Eye (tissue), 1 donor: ENCODE measurements at places on chromosomes 11 and 22.
A peak's percentile ranks its signal among the peaks of the same experiment; 100 is the strongest.

DNA sequence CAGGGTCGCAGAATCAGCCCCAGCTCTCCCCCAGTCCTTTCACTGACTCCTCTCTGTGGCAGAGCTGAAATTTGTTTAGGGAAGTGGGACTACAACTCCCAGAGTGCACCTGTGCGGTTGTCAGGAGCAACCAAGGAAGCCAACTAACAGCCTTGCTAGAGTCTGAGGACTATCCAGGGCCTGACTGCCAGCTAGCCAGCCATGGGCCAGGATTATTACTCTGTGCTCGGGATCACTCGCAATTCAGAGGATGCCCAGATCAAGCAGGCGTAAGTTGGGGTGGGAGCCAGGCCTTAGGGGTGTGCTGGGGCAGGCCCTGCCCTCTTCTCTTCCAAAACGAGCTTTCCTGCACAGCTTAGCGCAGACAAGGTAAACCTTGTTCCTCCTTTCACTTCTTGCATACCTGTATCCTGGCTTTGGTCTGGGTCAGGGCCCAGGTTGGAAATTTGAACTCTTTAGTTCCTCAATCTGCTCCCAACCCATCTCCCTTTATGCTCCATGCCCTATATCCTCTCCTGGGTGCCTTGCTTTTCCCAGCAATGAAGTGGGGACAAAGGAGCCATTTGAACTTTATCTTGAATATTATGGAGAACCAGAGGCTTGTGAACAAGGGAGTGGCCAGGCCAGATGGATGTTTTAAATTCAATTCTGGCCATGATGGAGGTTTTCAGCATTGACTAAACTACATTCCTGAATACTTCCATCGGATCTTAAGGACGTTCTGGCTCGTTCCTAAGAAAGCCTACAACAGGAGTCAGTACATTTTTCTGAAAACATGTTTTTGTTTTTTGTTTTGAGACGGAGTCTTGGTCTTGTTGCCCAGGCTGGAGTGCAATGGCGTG, at the start of gene DNAJB13:
DNAJB13 (plus strand) TSS at position 158 of the 842 bp plus-strand sequence; CDS start at position 202, 44 bp downstream.
- peak; percentile 87 for DNase-seq

GRCh38 chr11:11841116-11841722, 553 bp upstream of the USP47 start:
- peak; percentile 84 for DNase-seq

DNA sequence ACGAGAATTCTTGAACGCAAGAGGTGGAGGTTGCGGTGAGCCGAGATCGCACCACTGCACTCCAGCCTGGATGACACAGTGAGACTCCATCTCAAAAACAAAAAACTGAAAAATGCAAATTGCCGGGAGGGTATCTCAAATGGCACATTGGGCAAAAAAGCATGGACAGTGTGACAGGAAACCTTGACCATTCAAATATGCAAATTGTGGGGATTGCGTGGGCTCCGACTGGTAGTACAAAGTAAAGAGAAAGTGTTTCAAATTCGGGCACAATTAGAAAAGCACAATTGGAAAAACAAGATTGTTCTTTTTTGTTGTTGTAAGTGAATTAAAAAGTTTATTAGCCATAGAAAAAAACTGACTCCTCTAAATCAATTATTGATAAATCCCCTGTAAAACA, 56.7 kb upstream of the NUP160 start:
- no peak for DNase-seq

GRCh38 chr11:120867988-120868387, 155.9 kb upstream of the TBCEL start:
- DNase-seq, result no peak

DNA sequence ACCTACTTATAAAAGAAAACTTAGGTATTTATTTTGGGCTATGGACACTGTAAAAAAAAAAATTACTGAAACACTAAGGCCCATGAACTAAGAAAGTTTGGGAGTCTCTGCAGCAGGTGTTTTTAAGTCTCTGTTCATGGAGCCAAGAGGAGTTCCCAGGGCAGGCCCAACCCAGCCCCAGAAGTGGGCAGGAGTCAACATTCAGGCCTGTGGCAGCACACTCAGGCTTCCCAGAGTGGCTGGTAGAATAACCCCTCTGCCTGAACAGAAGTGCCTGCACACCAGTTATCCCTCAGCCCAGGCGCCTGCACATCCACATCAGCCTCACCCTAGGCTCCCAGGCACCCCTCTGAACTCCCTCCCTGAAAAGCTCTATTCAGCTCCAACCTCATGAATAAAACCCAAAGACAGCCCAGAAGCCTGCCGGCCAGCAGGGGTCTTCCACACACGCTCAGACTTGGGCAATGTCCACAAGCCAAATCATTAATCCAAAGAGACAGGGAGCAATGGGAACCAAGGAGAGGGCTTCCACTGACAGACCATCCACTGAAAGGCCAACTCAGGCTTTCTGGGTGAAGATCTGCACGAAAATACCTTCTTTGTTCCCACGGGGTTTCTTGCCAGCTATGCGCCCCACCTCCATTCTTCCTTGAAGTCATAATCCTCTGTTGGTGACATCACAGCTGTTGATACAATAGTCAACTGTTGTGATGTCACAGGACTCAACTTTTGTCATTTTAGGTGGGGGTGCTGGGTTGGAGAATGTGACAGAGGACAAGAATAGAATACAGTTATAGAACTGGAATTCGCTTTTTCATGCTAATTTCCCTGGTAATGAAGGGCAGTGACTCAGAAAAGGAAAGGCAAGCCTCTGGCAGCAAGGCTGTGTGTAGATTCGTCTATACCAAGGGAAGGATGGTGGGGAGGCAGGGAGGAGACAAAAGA, 83.7 kb downstream of the RPL27A start:
- peak; percentile 57 for DNase-seq

- DNase-seq, result no peak
Observed at GRCh38 chr11:46210133-46210636, 67.3 kb upstream of the CREB3L1 start.

GRCh38 chr11:45102361-45102809, 44.1 kb upstream of the PRDM11 start:
- no peak for DNase-seq

DNA sequence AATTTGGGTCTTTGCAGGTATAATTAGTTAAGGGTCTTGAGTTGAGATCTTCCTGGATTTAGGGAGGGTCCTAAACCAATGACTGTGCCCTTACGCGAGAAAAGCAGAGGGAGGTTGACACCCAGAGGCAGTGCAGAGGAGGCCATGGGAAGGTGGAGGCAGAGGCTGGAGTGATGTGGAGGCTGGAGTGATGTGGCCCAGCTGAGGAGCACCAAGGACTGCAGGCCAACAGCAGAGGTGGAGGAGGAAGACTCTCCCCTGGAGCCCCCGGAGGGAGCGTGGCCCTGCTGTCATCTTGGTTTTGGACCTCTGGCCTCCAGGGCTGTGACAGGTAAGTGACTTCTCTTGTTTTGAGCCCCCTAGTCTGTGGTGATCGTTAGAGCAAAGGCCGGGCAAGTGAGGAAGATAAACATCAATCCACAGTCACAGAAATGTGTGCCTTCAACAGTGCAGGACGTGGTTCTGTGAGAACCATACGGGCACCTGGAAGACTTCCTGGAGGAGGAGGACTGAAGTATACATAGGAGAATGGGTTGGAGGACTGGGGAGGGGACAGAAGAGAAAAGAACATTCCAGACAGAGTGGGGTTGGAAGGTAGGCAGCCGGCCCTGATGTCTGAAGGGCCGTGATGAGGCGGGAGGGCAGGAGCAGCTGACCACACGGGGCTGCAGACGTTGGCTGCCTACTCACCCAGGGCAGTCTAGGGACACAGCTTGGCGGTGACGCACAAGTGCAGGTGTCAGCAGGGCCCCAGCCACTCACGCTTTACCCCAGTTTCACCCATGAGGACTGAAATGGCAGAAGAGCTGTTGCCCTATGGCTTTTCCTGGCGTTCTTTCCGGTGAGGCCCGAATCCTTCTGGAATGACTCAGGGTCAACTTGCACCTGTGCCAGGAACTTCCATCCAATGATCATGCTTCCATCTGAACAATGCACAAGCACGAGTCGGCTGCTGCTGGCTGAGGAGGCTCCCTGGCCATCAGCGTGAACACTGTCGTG, 270.2 kb downstream of the CTTN start:
- DNase-seq, result no peak

- DNase-seq, result no peak
Observed at GRCh38 chr11:120629407-120630080, 118.0 kb downstream of the GRIK4 start.

GRCh38 chr11:44531636-44532035, 33.8 kb upstream of the CD82 start:
- no peak for DNase-seq

DNA sequence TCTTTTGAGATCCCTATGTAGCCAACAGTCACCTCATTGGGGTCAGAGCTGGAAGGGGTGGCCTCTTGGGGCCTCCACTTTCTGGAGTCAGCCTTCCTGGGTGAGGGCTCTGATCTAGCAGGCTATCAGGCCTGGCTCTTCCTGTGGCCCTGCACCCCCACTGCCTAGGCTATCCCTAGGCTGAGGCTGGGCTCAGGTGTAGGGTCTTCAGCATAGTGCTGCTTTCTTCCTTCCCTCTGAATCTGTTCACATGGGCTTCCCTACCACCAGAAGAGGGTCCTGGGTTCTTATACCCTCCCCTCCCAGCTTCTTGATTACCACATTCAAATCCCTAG, 456 bp upstream of the SPI1 start:
- DNase-seq, result no peak

GRCh38 chr11:69438286-69438920, 43.1 kb upstream of the LINC01488 start:
- no peak for DNase-seq

- DNase-seq, result peak; percentile 32
Observed at GRCh38 chr11:38131535-38131934, 1533.5 kb upstream of the RAG2 start.

DNA sequence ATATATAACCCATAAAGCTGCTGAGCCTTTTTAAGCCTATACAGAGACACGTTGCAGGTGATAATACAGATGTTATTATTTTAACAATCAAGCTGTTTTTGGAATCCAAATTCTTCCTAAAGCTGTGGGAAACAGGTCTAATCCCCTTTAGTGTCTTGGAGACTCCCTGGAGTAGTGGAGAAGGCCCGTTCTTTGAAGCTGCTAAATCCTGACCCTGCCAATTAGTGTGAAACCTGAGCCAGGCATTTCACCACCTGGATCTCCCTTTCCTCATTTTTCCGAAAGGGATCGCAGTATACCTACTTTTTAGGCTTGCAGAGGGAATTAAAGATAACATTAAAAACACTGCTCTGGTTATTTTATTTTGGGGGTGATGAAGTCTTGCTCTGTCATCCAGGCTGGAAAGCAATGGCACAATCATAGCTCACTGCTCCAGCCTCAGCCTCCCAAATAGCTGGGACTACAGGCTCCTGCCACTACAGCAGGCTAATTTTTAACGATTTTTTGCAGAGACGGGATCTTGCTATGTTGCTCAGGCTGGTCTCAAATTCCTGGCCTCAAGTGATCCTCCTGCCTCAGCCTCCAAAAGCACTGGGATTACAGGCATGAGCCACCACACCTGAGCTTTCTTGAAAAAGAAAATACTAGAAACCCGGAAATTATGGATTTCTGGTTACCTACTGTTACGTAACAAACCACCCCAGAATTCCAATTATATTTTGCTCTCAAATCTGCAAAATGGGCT, 1.7 kb upstream of the EIF4ENIF1 start:
- no peak for DNase-seq

- peak; percentile 67 for DNase-seq
Observed at GRCh38 chr11:26860091-26860780, 133.7 kb upstream of the FIBIN start.

DNA sequence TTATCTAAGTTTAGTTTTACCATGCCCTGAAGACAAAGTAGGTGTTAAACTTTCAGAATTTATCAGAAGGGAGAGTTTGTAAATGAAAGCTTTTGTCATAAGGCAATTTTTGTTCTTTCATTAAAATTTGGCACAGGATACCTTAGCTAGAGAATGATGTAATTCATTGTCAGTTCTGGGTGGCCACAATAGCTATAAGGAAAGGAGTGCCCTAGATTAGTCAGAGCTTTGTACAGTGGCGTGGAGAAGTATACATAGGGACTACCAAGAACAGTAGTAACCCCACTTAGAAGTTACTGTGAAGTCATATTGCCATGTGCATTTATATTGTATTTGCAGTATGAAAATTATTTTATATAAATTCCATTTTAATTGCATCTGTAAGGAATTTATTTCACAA, 126.3 kb upstream of the CARD18 start:
- DNase-seq, result no peak

DNA sequence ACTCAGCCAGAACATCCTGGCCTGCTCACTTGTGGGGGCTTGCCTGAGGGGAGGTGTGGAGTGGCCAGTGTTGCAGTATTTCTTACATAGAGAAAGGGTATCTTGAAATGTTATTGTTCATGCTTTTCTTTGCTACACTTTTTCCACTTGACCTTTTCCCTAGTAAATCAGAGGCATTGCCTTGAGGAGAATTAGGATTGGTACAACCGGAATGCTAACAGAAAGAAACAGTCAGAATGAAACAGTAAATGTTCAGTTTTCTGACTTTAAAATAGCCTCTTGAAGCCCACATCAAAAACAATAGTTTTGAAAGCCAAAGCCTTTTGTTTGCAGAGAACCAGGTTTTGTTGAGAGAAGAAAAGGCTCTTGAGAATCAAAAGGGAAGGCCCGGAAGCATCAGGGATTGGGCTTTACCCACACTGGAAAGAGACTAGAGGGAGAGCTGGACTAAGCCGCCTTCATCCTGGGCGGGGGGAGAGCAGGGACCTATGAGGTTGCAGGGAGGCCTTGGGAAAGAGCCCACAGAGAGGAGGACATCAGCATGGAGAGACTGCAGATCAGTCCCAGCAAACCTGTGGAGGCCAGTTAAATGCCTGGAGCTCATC, 12.4 kb downstream of the ADM start:
- DNase-seq, result no peak

DNA sequence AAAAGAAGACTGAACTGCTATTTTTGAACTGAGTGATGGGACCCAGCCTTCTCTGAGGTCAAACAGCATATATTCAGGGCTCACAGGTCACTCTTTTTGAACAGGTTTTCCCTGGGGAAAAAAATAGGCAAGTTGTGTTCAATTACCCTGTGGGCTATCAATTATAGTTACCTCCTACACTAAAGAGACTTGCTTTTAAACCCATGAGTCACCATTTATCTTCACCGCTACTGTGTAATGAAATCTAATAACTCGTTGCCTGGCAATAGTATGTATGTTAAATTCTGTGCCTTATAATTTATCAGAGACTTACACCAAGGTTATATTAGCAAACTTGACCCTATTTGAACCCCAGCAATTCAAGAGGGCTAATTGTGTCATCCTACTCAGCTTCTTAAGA, 98.5 kb downstream of the CYP2R1 start:
- no peak for DNase-seq

GRCh38 chr22:33110562-33111163, 52.5 kb upstream of the SYN3 start:
- DNase-seq, result no peak

- DNase-seq, result no peak
Observed at GRCh38 chr22:49331878-49332277, 495.8 kb downstream of the BRD1 start.

DNA sequence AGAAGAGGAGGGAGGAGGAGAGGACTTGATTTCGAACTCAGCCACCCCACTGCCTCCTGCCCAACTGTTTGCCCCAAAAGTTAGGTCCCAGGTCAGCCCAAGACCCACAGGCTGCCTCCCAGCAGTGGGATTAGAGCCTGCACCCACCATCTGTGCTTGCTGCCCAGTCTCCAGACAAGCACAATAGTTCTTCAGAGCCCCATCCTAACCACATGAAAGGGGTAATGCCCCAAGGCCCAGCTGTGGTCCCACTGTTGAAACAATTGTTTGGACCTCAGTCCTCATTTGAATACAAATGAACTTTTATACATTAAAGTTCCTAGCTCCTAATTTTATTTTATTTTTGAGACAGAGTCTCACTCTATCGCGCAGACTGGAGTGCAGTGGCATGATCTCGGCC, 5.4 kb upstream of the VPS51 start:
- DNase-seq, result no peak
